ENCODE measurements at places on chromosomes 5 and 9. TPM values are rescaled to one million over a fixed set of nuclear protein-coding genes. Genes with fewer than 3 reads are reported as not detected.

Gene CHSY3
- total RNA-seq, result 19.7 TPM

Gene HRCT1
- 3.7 TPM for total RNA-seq

Gene GABRB2
- total RNA-seq, result not detected

Gene GRIA1
- total RNA-seq, result 48.8 TPM

GRCh38 chr5:179427032-179427675, 81.9 kb upstream of the ADAMTS2 start:
- DNase-seq, result no peak
- no peaks in the 10 kb centered on the region for H3K27me3 ChIP-seq
- H3K36me3 ChIP-seq, result no peaks in the 10 kb centered on the region
- no peaks in the 10 kb centered on the region for H3K4me1 ChIP-seq
- H3K27ac ChIP-seq, result no peak overlapping the region
- no peak overlapping the region for H3K4me3 ChIP-seq

DNA sequence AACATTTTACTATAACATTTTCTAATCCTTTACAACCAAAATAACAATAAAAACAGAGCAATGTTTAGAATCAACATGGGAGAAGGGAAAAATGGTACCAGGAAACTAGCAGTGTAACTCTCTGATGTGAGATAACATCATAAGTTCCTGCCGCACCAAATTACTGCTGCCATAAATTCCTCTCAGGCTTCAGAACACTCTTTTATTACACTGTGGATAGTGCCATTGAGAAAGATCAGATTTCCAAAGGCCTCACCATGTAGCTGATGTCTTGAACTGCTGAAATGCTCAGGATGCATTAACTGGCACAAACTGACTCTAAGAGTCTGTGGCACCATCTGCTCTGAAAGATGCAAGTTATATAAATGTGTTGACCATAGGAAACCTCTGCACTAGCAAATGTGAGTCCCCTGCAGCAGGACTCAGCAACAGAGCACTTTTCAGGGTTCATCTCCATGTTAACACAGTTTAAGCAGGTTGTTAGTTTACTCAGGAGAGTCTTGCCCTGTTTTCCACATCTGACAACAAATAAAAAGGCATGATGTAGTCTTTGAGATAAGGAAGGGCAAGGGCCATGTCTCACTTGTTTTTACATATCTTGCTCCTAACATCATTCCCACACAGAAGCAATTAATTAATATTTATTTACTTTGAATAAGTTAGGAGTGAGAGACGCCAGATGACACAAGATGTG, 218.1 kb downstream of the CETN3 start:
- no peaks in the 10 kb centered on the region for H3K36me3 ChIP-seq
- peaks cover 12% of the 10 kb centered on the region for H3K4me1 ChIP-seq
- no peak overlapping the region for H3K27ac ChIP-seq
- no peaks in the 10 kb centered on the region for H3K27me3 ChIP-seq
- DNase-seq, result no peak
